NB4 (cell line): ENCODE measurements at places on chromosomes 7 and 10.
A peak's percentile ranks its signal among the peaks of the same experiment; 100 is the strongest.

DNA sequence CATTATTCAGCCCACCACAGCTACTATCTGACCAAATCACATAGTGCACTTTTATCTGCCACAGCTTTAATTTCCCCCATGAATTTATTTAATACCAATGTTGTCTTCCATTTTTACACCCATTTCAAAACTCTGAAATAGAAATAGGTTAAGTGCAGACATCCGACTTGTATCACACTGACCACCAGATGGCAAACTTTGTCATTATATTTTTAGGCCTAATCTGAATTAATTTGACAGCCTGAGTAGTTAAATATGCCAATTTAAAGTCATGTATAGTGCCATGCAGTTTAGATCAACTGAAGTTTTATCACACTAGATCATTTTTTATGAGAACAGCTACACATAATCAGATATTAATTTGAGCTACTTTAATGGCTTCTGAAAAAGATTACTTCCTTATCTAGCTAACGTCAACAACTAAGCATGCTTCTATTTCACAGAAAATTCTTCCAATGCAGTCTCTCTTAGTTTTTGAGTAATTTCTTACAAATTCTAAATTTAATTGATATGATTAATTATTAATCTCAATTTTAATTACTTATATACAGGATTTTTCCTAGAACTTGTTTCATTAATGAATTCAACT is 566.4 kb downstream of the GFRA1 start:
- DNase-seq, result peak; percentile 37

GRCh38 chr10:114458955-114459354 is 54.7 kb upstream of the AFAP1L2 start:
- peak; percentile 79 for DNase-seq

DNA sequence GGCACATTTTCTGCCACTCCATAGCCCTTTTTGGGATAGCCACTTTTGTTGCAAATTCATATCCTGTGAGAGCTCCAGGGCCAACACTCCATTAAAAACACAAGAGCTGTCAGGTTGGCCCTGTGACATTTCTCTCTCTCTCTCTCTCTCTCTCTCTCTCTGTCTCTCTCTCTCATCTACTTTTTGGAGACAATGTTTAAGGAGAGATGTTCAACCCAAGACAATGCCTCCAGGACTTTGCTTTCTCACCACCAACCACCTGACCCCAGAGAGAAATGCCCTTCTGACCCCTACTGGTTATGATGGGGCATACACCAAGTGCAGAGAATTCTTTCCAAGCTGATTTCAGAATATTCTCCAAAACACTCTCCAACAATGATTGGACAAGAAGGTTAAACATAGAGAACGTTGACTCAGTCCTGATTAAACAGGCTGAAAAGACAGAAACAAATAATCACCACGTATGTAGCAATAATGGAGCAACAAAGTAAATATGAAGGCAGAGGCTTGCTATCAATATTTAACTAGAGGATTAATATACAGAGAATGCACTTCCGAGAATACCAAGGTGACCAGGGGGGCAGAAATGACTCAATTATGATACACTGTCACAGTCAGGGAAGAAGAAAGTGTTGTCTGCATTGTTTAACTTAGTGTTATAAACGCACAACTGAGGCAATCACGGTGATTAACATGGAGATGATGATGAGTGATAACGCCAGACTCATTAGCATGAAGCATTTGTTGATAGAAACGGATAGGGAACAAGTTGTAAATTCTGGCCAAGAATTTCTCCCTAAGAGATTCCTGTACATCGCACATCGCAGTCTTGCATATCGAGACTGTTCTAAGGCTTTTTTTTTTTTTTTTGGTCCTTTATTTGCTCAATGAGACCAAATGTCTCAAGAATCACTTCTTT is 178.5 kb downstream of the NRP1 start:
- DNase-seq, result peak; percentile 23

DNA sequence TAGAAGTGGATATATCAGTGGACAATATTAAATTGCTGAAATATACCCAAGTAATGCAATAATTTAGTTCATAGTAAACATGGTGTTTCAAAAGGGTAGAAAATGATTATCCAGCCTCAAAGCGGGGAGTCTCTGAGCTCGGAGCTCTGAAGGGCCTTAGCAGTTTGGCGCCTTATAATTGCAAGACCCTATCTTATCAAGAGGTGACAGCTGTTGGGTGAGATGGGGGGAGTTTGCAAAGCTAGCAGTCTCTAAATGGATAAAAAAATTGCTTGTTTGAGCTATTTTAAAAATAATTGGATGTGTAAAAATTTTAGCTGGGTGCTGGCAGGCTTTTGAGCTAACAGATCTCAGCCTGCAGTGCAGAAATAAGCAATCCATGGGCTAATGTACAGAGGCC is 219.2 kb downstream of the CCSER2 start:
- DNase-seq, result no peak

DNA sequence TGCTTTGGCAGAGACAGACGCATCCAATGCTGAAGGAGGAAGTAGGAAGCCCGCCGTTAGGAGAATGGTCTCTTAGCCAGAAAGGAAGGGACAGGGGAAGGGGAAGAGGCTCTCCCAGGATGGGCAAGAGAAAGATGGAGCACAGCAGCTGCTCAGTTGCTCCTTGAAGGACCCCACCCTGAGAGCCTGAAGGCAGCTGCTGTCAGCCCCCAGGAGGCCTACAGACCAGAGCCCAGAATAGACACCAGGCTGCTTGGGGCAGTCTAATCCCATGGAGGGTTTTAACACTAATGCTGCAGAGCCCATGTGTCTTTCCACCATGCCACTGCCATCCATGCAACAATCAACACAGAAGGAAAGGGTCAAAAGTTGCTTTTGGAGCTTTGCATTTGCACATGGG is 3.5 kb upstream of the C7orf33 start:
- DNase-seq, result no peak

- no peak for DNase-seq
Measured at GRCh38 chr10:81680359-81680758, 194.6 kb upstream of the NRG3 start.

- DNase-seq, result no peak
Measured at GRCh38 chr10:58431903-58432302, 46.7 kb downstream of the TFAM start.

GRCh38 chr7:44880317-44881018 is 4.9 kb downstream of the PURB start:
- no peak for DNase-seq

GRCh38 chr10:51980752-51981151 is 281.4 kb upstream of the CSTF2T start:
- DNase-seq, result no peak

DNA sequence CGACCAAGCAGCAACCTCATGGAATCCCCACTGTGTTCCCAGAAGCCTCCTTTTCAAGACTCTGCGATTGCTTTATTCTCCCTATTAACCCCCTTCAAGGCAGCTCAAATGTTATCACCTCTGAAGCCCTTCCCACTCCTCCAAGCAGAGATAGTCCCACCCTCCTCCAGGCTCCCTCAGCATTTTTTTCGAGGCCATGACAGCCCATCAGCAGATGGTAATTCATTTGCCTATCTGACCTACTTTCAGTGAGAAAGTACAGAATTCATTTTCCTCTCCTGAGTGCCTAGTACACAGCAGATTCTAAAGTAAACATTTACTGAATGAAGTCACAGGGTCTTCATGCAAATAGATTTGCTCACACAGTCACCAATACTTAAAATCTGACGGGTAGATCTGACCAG is 47.8 kb downstream of the HERPUD2 start:
- DNase-seq, result no peak

- DNase-seq, result no peak
Measured at GRCh38 chr10:98994030-98994429, 241.6 kb downstream of the HPSE2 start.

- no peak for DNase-seq
Measured at GRCh38 chr7:107172276-107173032, 3.7 kb downstream of the HBP1 start.

DNA sequence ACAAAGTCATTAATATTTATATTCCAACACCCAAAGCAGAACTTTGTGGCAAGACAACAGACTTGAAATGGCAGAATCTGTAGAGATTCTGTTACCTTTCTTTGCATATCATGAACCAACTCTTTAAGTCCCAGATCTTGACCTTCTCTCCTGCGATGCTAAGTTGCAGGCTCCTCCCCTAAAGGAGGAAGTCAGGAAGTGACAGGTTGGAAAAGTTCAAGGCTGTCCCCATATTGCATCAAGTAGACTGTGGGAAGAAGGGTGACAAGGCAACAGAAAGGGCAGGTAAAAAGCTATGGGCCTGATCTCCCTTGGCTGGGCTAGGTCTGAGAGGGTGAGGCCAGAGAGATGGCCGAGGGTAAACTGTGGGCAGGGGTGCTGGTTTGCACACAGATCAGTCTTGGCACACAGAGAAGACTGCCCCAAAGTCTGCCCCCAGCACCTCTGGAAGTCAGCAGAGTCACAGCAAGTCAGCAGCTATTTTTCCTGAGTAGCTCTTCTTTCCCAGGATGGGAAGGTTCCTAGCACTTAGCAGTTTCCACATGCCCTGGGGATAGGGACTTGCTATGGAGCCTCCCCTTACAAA is 115.1 kb downstream of the RAPGEF5 start:
- DNase-seq, result no peak

GRCh38 chr10:3656214-3656613 is 128.8 kb downstream of the KLF6 start:
- no peak for DNase-seq

GRCh38 chr7:91685544-91685943 is 195.0 kb downstream of the MTERF1 start:
- no peak for DNase-seq

GRCh38 chr10:32059472-32059871 is 3.2 kb upstream of the KIF5B start:
- DNase-seq, result no peak

DNA sequence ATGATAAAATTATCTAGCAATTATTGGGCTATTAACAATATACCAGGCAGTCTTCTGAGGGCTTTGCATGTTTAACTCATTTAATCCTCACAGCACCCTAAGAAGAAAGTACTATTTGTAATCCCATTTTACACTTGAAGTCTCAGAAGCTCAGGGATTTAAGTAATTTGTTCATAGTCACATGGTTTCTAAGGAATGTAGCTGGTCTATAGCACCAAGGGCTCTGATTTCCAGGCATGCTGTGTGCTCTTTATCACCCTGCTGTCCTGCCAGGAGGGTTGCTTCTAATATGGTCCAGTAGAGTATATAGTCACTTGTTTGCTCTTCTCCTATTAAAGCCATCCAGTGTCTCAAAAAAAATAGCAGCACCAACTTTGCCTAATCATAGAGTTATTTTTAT is 417.2 kb downstream of the PLXDC2 start:
- no peak for DNase-seq

GRCh38 chr7:75711076-75711475 is 27.7 kb downstream of the HIP1 start:
- DNase-seq, result no peak

- peak; percentile 54 for DNase-seq
Measured at GRCh38 chr7:127819975-127820731, 168.2 kb downstream of the SND1 start.

GRCh38 chr7:140534743-140535142 is 55.4 kb upstream of the MKRN1 start:
- no peak for DNase-seq
